ENCODE measurements at places on chromosomes 5 and 9.

DNA sequence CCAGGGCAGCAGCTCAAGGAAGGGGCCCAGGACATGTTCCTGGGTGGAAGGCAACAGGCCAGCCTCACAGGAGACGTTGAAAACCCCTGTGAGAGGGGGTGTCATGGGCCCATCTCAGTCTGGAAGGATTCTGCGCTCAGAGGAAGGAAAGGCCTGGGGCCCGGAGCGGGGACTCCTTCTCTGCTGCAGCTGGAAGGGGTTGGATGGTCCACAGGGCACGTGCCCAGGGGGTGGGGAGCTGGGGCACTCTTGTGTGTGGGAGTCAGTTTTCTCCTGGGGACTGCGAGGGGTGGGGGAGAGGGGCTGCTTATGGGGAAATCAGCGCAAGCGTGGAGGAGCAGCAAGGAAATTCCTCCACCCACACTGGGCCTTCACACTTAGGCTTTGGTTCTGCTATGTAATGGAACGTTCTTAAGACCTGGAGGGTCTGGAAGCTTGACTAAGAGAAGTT is 2.9 kb upstream of the LPCAT1 start:
- peak; percentile 61 for DNase-seq
- H3K4me3 ChIP-seq: no peak overlapping the region
- H3K27ac ChIP-seq: no peak overlapping the region

GRCh38 chr5:141490271-141490670 is 1.4 kb downstream of the PCDHGC5 start:
- H3K27me3 ChIP-seq: no peaks in the 10 kb centered on the region
- H3K4me3 ChIP-seq: no peak overlapping the region
- H3K27ac ChIP-seq: no peak overlapping the region
- DNase-seq: no peak
- peaks cover 22% of the 10 kb centered on the region for H3K4me1 ChIP-seq
- no peaks in the 10 kb centered on the region for H3K36me3 ChIP-seq

- H3K4me3 ChIP-seq: no peak overlapping the region
- H3K36me3 ChIP-seq: no peaks in the 10 kb centered on the region
- H3K4me1 ChIP-seq: no peaks in the 10 kb centered on the region
- H3K27me3 ChIP-seq: no peaks in the 10 kb centered on the region
These were observed 222.5 kb downstream of the GRIA1 start for GRCh38 chr5:153712946-153713345.

DNA sequence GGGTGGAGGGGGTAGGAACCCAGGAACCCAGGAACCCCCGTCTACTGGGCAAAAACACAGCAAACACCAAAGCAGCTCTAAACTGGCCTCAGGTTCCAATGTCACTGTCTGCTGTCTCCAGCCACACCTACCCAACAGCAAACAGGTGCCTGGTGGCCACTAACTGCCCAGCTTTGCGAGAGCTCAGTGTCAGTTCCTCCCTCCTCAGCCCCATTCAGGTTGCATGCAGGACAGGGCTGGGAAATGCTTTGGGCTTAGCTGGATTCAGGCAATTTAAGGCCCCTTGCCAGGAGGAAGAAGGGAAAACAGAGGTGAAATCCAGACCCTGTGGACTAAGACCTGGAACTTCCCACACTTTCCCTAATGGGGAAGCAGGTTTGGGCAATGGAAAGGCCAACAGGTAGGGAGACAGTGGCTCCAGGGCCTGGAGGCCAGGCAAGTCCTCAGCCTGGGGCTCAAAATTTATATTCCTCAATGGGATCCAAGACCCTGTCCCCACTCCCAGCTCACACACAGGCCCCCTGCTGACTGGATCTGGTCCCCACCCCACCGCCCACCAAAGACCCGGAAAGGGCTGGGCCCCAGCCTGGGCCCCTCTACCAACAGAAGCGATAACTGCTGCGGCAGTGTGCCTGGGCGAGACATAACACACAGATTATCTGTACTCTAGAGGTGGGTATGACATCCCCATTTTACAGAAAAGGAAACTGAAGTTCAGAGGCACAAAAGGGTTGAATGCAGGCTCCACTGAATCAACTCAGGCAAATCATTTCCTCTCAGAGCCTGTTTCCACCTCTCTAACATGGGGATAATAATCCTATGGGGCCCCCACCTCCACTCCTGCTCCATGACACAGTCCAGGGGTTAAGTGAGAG is 3.5 kb downstream of the EEIG1 start:
- H3K27ac ChIP-seq: no peak overlapping the region
- H3K4me3 ChIP-seq: no peak overlapping the region
- peaks cover 5% of the 10 kb centered on the region for H3K4me1 ChIP-seq
- no peaks in the 10 kb centered on the region for H3K36me3 ChIP-seq
- no peaks in the 10 kb centered on the region for H3K27me3 ChIP-seq
- no peak for DNase-seq

- H3K27ac ChIP-seq: no peak overlapping the region
- DNase-seq: no peak
- no peaks in the 10 kb centered on the region for H3K27me3 ChIP-seq
- no peaks in the 10 kb centered on the region for H3K36me3 ChIP-seq
- H3K4me3 ChIP-seq: no peak overlapping the region
- H3K4me1 ChIP-seq: no peaks in the 10 kb centered on the region
These were observed 127.6 kb downstream of the RFX3 start for GRCh38 chr9:3398232-3398648.

GRCh38 chr5:158154226-158155005 is 295.5 kb upstream of the CLINT1 start:
- H3K4me3 ChIP-seq: no peak overlapping the region
- no peaks in the 10 kb centered on the region for H3K27me3 ChIP-seq
- DNase-seq: no peak
- H3K4me1 ChIP-seq: peaks cover 12% of the 10 kb centered on the region
- H3K27ac ChIP-seq: no peak overlapping the region
- no peaks in the 10 kb centered on the region for H3K36me3 ChIP-seq

DNA sequence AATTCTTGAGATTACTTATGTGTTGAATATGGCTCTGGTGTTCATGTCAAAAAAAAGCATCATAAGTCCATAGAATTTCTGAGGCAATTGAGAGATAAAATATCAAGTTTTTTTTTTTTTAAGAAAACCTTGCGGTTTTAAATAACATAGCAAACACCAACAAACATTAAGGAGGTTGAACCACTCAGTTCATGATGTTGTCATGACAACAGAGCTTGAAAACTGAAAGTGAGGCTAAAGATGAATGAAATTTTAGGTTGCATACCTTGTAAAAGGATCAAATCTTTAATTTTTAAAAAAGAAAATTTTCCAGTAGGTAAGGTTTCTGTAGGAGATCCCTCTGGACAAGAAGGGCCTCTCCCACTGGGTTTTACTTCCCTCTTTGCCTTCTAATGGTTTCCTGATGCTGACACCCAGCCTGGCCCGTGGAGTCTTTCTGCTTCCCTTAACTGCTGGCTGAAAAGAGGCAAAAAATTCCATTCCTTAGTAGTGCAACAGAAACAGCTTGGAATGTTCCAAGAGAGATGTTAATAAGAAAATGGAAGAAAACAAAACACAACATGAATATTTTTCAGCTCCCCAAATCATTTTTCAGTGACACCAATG is 60.0 kb upstream of the FER start:
- H3K4me3 ChIP-seq: no peak overlapping the region
- no peak for DNase-seq
- no peaks in the 10 kb centered on the region for H3K4me1 ChIP-seq
- H3K36me3 ChIP-seq: no peaks in the 10 kb centered on the region
- no peak overlapping the region for H3K27ac ChIP-seq

GRCh38 chr9:630817-631216 is 210.7 kb upstream of the DMRT1 start:
- no peaks in the 10 kb centered on the region for H3K36me3 ChIP-seq
- no peak overlapping the region for H3K4me3 ChIP-seq
- H3K27me3 ChIP-seq: no peaks in the 10 kb centered on the region
- peaks cover 13% of the 10 kb centered on the region for H3K4me1 ChIP-seq

DNA sequence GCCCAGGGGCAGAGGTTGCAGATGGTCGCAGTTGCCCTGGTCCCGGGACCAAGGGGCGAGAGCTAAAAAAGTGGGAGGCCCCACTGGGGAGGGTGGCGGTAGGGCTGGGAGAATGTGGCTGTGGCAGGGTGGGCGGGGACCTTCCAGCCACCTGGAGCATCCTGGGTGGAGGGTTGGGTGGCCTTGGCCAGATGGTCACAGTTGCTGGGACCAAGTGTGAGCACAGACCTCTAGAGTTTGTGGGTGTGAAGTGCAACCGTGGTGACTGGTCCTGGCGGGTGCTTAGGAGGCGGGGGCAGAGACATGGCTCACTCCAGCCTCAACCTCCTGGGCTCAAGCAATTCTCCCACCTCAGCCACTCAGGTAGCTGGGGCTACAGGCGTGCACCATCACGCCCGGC is 5.7 kb upstream of the TRAF2 start:
- no peak for DNase-seq
- H3K36me3 ChIP-seq: peaks cover 5% of the 10 kb centered on the region
- no peak overlapping the region for H3K27ac ChIP-seq
- H3K4me3 ChIP-seq: no peak overlapping the region

- H3K36me3 ChIP-seq: no peaks in the 10 kb centered on the region
- H3K27me3 ChIP-seq: no peaks in the 10 kb centered on the region
- H3K4me3 ChIP-seq: no peak overlapping the region
- H3K4me1 ChIP-seq: no peaks in the 10 kb centered on the region
These were observed 419.6 kb downstream of the KDM4C start for GRCh38 chr9:7177383-7177782.

- H3K4me3 ChIP-seq: peak overlapping the region; percentile 52
- peak overlapping the region; percentile 96 for H3K27ac ChIP-seq
These were observed 3.1 kb downstream of the ANXA1 start for GRCh38 chr9:73154722-73155121.

- no peak overlapping the region for H3K27ac ChIP-seq
- DNase-seq: no peak
- H3K4me3 ChIP-seq: no peak overlapping the region
- H3K4me1 ChIP-seq: peaks cover 8% of the 10 kb centered on the region
- no peaks in the 10 kb centered on the region for H3K36me3 ChIP-seq
- no peaks in the 10 kb centered on the region for H3K27me3 ChIP-seq
These were observed 6.8 kb upstream of the FEM1C start for GRCh38 chr5:115551415-115551814.

DNA sequence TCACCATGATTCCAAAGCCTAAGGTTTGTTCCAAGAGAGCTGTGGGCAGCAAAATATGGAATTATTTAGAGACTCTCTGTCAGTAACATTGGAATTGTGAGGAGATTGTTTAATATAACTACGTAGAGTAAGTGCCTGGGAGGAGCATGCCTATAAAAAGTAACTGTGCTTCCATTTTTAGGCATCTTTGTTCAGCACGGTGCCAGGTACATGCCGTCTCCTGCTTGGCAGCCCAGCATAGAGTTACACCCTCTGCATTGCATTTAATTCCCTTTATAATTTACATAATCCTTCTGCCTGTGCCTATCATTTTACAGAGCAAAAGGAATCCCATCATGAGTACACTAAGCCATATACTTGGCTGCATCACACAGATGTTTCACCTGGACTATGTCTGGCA is 32.1 kb upstream of the ALDH1A1 start:
- H3K4me3 ChIP-seq: no peak overlapping the region
- no peaks in the 10 kb centered on the region for H3K36me3 ChIP-seq
- no peak overlapping the region for H3K27ac ChIP-seq

- H3K27ac ChIP-seq: no peak overlapping the region
- no peaks in the 10 kb centered on the region for H3K27me3 ChIP-seq
- DNase-seq: no peak
- H3K4me3 ChIP-seq: no peak overlapping the region
- no peaks in the 10 kb centered on the region for H3K4me1 ChIP-seq
- H3K36me3 ChIP-seq: peaks cover 36% of the 10 kb centered on the region
These were observed 139.0 kb downstream of the FOCAD start for GRCh38 chr9:20823051-20823450.

GRCh38 chr5:86757824-86758223 is 140.1 kb downstream of the COX7C start:
- no peaks in the 10 kb centered on the region for H3K4me1 ChIP-seq
- H3K27ac ChIP-seq: no peak overlapping the region
- H3K4me3 ChIP-seq: no peak overlapping the region
- no peaks in the 10 kb centered on the region for H3K36me3 ChIP-seq

DNA sequence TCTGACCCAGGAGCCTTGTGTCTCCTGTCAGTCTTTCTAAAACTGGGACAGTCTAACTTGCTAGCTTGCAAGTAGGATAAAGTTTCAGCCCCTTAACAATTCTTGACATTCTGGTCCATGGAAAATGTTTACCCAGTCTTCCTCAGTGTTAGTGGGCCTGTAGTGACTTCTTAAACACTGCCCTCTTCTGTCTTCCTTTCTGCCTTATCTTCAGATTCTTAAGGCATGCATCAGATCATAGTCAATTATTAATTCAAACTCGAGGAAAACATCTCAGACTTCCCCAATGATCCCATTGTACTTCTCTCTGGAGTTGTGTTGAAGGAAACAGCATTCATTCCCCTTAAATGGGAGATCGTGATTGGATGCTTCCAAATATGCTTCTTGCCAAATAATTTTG is 1199.8 kb downstream of the DTWD2 start:
- H3K4me1 ChIP-seq: no peaks in the 10 kb centered on the region
- H3K4me3 ChIP-seq: no peak overlapping the region
- no peaks in the 10 kb centered on the region for H3K36me3 ChIP-seq

DNA sequence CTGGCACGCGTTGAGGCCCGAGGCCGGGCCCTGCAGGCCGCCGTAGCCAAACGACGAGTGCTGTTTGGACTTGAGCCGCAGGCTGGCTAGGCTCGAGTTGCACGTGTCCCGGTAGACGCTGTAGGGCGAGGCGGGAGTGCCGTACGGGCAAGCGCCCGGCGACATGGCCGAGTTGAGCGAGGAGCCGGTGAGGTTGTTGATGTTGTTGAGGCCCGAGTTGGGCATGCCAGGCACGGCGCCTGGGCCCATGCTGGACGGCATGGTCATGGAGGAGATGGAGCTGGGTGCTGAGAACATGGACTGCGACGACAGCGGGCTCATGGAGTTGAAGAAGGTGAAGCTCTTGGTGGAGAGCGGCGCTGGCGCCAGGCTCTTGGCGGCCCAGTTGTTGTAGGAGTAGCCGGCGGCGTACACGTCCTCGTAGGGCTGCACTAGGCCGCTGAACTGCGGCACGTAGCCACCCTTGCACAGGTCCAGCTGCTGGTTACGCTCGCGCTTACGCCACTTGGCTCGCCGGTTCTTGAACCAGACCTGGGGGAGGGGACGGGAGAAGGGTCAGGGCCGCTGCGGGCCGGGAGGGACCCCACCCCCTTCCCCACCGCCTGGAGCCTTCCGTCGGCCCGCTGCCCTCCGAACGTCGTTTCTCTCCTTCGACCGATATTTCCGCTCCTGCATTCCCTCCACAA is 5.1 kb downstream of the PITX1 start:
- H3K27me3 ChIP-seq: no peaks in the 10 kb centered on the region
- H3K4me3 ChIP-seq: peak overlapping the region; percentile 91
- peaks cover 56% of the 10 kb centered on the region for H3K36me3 ChIP-seq
- H3K4me1 ChIP-seq: peaks cover 32% of the 10 kb centered on the region
- H3K27ac ChIP-seq: peak overlapping the region; percentile 85

DNA sequence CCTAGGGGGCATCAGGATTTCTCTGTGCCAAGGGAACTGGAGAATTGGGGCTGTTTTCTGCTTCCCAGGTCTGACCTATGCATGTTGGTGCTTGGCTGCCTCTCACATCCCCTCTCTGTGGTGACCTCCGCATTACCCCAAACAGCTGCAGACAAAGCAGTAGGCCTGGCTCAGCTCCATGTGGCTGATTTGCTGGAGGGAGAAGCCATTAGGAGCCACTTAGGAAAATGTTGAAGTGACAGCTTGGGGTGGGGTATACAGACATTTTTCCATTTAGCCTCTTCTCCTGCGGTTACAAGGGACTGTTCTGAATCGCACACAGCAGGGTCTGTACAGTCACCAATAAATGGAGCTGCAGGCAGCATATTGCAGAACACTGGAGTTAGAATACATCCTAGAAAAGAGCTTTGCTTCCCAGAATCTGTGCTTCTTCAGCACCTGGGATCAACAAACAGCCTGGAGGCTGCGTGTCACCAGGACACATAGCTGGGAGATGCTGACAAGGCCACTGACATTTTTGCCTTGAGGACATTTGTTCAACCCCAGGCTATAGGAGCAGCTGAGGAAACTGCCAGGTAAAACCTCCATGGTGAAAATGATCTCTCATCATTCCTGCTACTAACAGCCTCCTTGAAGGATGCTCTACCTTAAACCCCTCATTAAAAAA is 335.3 kb downstream of the DIRAS2 start:
- no peak overlapping the region for H3K4me3 ChIP-seq
- no peaks in the 10 kb centered on the region for H3K4me1 ChIP-seq
- DNase-seq: no peak
- H3K36me3 ChIP-seq: no peaks in the 10 kb centered on the region
